ENCODE measurements at places on chromosomes 13 and 19. TPM values are rescaled to one million over a fixed set of nuclear protein-coding genes. Genes with fewer than 3 reads are reported as not detected.
A peak's percentile ranks its signal among the peaks of the same experiment; 100 is the strongest.

ANKLE1 gene
- total RNA-seq, result 0.64 TPM

DNA sequence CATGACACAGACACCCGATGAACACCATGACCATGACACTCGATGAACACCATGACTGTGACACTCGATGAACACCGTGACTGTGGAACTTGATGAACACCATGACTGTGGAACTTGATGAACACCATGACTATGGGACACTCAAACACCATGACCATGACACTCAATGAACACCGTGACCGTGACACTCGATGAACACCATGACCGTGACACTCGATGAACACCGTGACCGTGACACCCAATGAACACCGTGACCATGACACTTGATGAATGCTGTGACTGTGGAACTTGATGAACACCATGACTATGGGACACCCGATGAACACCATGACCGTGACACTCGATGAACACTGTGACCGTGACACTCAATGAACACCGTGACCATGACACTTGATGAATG is 31.5 kb downstream of the ZFR2 start:
- DNase-seq, result no peak

GAS6 gene
- total RNA-seq, result 432 TPM

GRCh38 chr19:31304831-31305312 is 44.4 kb downstream of the TSHZ3 start:
- DNase-seq, result no peak

GRCh38 chr13:45782327-45783045 is 69.1 kb downstream of the SIAH3 start:
- no peak for DNase-seq

GRCh38 chr13:18962168-18962734 is 219.4 kb downstream of the TUBA3C start:
- no peak for DNase-seq

GRCh38 chr19:38263689-38264485 is 486 bp upstream of the SPINT2 start:
- peak; percentile 94 for DNase-seq

DNA sequence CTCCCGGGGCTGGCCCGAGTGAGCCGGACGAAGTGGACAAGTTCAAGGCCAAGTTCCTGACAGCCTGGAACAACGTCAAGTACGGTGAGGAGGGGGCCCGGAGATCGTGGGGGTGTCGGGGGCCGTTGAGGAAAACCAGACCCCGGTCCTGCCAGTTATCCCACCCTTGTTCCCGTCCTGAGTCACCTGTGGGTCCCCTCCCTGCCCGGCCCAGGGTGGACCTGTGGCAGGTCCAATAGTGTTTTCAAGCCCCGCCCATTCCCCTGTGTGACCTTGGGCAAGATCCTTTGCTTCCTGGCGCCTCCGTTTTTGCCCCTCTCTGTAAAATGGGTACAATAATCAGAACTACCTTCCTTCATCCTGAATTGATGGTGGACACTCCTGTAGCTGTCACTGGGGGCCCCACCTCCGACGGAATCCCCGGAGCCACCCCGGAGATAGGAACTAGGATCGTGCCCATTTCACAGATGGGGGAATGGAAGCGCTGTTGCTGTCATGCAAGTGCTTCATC is 593 bp downstream of the ATG4D start:
- no peak for DNase-seq

DNA sequence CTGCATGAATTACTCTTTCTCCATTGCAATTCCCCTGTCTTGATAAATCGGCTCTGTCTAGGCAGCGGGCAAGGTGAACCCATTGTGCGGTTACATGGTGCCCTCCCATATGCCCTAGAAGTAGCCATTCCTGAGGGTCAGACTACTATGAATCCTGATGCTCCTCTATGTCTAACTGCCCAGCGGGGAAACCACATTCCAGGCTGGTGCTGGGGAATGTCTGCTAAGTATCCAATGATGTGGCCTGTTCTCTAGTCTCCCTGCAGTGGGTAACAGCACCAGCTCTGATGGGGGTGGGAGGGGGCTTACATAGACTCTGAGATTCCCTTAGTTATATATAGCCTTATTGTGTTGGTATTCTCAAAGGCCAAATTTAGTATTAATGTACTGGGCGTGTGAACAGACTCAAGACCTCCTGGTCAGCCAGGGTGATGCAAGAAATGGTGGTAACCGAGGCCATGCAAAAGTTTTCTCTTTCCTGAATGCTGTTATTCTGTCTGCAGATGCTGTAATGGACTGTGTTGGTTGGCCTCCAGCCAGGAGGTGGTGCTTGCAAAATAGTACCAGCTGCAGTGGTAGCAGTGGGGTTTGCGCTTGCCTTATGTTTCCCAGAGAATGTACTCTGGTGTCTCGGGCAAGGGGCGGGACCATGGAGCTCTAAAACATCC is 564.8 kb upstream of the SLITRK1 start:
- no peak for DNase-seq

DNA sequence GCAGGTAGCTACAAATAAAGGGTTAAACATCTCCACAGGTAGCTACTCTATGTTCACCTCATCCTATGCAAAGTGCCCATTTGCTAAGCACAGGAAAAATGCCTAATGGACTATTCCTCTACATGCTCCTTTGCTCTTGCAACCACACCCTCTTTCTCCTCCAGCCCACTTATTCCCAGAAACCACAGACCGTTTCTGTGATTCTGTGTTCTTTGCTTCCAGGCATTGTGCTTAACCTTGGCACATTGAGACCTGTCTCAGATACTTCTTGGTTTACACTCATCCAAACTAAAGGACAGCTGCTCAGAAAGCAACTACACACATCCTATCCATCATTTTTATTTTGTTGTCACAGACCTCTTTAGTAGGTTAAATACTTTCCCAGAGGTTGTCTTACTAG is 785.0 kb upstream of the MIR17HG start:
- DNase-seq, result no peak

GRCh38 chr19:6740589-6741343 is 1.3 kb downstream of the TRIP10 start:
- peak; percentile 54 for DNase-seq

DNA sequence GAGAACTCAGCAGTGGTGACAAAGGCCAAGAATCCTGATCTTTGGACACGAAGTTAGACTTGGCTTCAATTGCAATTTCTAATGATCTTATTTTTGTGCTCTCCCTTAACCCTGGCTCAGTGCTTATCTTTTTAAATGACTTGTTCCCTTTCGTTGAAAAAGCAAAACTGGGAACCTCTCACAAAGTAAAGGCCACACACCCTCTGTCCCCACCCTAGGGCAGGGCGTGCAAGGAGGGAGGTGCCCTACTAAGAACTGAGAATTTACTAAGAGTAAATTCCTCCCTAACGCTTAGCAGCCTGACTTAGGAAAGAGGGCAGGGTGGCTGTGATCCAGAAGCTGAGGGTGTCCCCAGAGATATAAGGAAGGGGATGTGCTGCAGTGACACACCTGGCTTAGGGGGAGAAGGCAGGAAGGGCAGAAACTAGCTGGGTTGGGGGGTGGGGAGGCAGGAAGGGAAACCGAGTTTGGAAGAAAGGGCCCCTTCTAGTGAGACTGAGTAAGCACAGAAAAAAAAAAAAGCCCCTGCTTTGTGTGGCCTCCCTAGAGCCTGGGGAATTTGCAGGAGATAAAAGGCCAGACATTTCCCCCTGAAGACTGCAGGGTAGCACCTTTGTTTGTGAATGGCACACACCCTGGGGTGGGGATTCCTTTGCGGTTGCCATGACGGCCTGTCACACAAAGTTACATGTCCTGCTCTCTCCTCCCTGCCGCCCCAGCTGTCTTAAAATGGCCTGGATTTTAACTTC is 435.1 kb downstream of the EFNB2 start:
- DNase-seq, result no peak

- no peak for DNase-seq
These were observed 15.4 kb downstream of the TNFAIP8L1 start for GRCh38 chr19:4654437-4655361.

KLF1 gene
- total RNA-seq, result not detected

CGB5 gene
- not detected for total RNA-seq

DNA sequence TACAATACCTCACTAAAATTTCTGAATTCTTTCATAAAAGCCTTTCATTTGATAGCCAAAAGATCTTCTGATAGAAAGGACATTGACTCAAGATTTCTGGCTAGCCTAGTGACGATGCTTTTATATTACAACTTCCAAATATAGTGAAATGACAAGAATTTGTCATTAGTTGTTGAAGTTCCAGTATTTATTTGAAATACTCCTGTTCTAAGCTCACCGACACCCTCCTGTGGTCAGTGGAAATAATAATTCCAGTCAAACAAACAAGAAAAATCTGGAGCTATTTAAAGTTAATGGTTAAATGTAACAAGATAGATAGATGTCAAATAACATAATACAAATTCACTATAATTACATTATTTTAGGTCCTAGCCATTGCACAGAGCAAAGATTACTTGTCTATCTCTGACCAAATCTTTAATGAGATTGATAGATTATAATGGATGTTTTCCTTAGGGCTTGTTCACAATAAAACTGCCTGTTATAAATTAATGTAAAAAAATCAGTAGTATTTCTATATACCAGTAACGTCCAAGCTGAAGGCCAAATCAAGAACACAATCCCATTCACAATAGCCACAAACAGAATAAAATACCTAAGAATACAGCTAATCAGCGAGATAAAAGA is 195.5 kb downstream of the RGCC start:
- peak; percentile 30 for DNase-seq

MCEMP1 gene
- total RNA-seq, result 0.28 TPM

- DNase-seq, result no peak
These were observed 38.6 kb upstream of the SEMA6B start for GRCh38 chr19:4597975-4598671.

CRLF1 gene
- total RNA-seq, result 12.6 TPM

DNA sequence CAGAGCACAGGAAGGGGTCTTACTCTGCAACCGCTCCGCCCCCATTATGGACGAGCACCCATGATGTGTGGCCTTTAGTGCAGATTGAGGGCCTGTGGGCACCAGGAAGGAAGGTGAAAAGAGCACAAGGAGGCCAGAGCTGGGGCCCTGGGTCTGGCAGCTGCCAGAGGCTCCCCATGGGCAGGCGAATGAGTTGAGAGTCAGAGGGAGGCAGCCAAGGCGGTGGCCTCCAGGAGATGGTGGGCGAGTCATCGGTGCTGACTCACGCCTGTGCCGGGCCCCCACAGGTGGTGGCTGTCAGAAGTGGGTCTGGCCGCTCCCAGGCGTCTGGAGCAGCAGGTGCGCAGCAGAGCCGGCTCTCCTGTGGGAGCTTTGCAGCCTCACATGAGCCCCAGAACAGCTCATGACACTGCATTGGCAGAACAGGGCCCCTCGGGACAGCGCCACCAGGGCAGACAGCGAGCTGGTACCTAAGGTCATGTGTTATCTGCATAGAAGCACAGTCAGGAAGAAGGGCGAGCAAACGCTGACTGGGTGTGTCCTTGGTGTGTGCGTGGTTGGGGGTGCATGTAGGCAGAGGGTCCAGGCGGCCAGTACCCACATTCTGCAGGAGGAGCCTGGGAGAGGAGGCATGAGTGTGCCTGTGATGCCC is 68.8 kb downstream of the CHST8 start:
- no peak for DNase-seq

DEDD2 gene
- 98.1 TPM for total RNA-seq

GRCh38 chr13:77724092-77724491 is 26.6 kb downstream of the SLAIN1 start:
- no peak for DNase-seq

GRCh38 chr13:98766697-98767096 is 14.2 kb upstream of the SLC15A1 start:
- no peak for DNase-seq

DNA sequence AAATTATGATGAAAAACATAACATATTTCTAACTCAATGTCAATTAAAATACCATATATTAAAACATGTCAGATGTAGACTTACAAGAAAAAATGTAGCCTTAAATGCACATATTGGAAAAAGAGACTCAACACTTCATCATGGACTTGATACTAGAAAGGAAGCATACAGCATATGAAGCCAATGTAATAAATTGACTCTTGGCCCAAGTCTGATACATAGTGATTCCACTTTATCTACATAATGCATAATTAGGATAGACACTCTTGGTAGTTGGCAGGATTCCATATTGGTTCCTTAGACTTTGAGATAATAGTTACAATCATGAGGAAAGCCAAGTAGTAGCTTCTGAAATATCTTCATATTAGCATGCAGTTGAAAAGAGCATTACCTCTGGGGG is 1067.0 kb downstream of the PCDH17 start:
- DNase-seq, result no peak

DNA sequence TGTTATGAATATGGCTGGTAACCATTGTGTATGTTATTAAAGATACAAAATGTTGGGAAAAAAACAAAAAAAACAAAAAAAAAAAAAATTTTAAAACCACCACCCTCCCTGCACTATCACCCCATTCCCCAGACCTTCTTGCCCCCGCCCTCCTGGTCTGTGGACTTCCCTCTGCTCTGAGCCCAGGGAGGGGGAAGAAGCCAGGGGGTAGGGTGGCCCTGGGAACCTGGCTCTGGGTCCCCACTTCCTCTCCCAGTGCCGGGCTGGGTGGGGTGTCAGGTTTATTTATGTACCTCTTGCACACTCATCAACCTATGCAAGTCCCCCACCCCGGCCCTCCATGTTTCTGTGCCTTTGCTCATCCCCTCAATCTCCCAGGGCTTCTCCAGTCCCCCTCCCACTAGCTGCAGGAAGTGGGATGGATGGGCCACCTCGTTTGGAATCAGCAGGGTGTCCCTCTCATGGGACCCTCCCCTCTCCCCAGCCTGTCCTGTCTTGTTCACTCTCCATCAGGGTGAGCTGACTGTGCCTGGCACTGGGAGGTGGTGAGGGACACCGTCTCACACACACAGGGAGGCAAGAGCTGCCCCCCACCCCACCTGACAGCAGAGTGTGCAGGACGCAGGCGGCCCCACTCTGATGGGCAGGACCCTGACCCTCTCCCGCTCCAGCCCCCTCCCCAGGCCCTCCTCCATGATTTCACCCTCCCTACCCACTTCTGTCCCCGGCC is 5.9 kb downstream of the PAF1 start:
- no peak for DNase-seq

- DNase-seq, result no peak
These were observed 96.8 kb downstream of the MAB21L1 start for GRCh38 chr13:35379663-35380062.

GPR183 gene
- 3.8 TPM for total RNA-seq

ATP4B gene
- total RNA-seq, result 0.34 TPM

SERPINE3 gene
- not detected for total RNA-seq

SIGLEC9 gene
- total RNA-seq, result 0.77 TPM
